ENCODE measurements at places on chromosomes 5 and 9.

DNA sequence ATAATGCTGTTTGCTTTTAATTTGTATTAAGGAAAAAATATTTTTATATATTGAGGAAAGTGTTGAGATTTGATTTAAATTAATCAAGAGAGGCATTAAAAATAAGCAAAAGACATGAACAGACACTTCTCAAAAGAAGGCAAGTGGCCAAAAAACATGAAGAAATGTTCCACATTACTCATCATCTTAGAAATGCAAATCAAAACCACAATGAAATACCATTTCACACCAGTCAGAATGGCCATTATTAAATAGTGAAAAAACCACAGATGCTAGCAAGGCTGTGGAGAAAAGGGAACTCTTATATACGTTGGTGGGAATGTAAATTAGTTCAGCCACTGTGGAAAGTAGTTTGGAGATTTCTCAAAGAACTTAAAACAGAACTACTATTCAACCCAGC is 45.9 kb downstream of the RANBP17 start:
- no peak for DNase-seq

DNA sequence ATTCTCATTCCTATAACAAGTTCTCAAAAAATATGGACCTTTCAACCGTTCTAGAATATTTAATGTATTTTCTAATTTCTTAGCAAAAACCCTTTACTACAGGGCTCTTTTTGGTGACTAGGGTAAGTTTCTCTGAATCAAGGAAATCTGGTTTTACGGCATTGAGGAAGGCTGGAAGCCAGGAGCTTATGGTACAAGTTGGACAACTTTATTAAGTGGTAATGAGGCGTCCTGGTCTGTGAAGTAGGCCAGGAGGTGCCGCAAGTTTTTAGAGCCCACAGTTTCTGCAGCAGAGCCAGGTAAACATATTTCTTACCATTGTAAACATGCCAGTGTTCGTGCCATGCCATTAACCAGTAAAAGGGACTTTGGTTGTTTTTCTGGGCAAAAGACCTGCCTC is 14.6 kb upstream of the C1QTNF3 start:
- DNase-seq: no peak

DNA sequence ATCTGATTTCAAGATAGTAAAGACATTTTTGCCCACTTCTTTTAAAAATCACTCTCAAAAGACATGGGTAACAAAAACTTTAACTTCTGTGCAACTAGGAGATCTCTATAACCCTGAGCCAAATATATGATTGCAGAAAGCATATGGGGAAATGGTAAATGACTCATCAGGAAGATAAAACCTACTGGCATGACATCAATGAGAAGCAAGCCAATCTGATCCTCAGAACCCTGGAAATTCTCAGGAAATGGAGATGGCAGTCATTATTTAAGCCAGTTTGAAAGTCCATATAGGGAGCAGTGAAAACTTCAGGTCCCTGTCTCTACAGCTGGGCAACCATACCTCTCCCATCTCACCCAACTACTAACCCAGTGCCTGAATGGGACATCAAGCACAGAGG is 249.7 kb upstream of the NREP start:
- no peak for DNase-seq

GRCh38 chr5:35360671-35361070 is 130.4 kb upstream of the PRLR start:
- DNase-seq: no peak

DNA sequence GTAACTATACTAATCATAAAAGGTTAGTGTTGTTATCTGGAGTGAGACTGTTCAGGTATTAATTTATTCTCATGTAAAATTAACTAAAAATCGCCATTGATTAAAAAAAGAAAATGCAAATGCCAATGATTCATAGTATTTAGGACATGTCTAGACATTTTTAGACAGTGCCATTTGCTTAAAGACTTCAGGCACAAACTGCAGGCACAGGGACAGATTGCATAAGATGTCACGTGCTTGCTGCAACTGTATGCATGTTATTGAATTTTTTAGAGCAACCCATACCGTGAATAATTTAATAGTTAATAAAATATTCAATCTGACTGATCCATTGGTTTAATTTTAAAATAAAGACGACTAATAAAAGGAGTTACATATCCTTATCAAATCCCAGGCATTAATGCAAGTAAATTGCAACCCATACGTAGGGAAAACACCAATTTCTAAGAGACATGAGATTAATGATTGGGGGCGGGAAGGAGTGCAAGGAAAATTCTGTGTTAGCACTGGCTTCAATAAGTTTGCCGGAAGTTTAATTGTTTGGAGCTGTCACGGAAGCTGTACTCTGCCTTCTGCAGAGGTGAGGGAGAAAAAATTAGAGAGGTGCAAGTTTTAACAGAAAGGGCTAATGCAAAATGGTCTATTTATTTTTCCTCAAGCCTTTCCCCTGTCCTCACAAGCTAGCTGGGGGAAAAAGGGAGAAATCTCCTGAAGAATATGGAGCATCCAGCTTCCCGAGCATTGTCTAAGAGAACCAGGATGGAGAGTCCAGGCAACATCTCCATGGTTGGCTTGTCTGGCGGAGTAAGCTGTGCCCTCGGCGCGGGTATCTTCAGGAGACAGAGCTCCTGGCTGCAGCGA is 2.9 kb downstream of the EDIL3 start:
- DNase-seq: no peak

- no peak for DNase-seq
Measured at GRCh38 chr5:143459433-143459832, 55.9 kb upstream of the NR3C1 start.

DNA sequence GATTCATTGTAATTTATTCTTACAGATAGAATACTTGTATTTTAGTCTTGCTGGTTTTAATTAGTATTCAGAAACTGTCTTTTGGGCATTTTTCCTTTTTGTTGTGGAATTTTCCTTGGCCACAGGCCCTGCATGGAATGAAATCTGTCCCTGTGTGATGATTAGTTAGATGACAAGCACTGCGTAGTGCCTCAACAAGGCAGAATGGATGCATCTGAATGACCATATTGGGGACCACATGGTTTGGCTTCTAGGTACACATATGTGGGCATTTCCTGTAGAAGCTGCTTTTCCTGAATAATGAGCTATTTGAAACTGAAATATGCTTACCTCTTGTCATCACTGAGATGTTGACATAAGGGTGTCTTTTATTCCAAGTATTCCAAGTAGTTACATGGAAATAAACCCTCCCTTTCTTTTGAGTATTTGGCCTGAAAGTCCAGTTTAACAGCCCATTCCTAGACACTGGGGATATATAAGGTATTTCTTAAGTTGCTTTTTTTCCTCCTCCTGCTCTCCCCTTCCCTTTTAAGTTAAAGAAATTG is 147.3 kb downstream of the YTHDC2 start:
- DNase-seq: no peak

GRCh38 chr5:131609774-131610173 is 25.3 kb downstream of the RAPGEF6 start:
- no peak for DNase-seq

- DNase-seq: no peak
Measured at GRCh38 chr5:142938266-142938880, 168.2 kb downstream of the ARHGAP26 start.

GRCh38 chr5:14816374-14816998 is 55.1 kb downstream of the ANKH start:
- no peak for DNase-seq

- DNase-seq: no peak
Measured at GRCh38 chr5:5011151-5011550, 129.0 kb upstream of the ADAMTS16 start.

DNA sequence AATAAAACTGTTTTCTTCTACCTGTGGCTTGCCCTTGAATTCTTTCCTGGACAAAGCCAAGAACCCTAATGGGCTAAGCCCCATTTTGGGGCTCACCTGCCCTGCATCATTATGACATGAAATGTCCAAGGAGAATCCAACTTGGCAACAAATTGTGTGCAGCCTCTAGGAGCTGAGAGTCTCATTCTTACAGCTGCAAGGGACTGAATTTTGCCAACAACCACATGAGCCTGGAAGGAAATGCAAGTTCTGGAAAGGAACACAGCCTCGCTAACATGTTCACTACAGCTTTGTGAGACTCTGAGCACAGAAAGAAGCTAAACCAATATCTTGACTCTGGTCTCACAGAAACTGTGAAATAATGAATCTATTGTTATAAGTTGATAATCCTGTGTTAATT is 94.8 kb upstream of the CDH12 start:
- no peak for DNase-seq
